ENCODE measurements at places on chromosomes 2 and 18.

DNA sequence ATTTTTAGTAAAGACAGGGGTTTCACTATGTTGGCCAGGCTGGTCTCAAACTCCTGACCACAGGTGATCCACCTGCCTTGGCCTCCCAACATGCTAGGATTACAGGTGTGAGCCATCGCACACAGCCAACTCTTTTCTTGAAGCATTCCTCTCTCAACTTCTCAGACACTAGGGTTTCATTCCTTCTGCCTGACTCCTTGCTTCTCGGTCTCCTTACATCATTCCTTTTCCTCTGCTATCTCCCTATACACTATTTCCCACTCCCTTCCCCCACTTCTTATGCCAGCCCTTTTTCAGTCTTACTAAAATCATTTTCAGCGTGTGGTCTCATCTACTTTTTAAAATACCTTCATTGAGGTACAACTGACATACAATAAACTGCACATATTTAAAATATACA, 6.1 kb downstream of the SOS1 start:
- no peak for DNase-seq

GRCh38 chr2:205746420-205746785, 64.1 kb downstream of the NRP2 start:
- no peak for DNase-seq

GRCh38 chr2:88603146-88603545, 24.1 kb downstream of the EIF2AK3 start:
- DNase-seq: no peak

GRCh38 chr18:623761-624620, 27.2 kb downstream of the CLUL1 start:
- peak; percentile 86 for DNase-seq

GRCh38 chr2:206615417-206616089, 26.7 kb upstream of the FAM237A start:
- no peak for DNase-seq

DNA sequence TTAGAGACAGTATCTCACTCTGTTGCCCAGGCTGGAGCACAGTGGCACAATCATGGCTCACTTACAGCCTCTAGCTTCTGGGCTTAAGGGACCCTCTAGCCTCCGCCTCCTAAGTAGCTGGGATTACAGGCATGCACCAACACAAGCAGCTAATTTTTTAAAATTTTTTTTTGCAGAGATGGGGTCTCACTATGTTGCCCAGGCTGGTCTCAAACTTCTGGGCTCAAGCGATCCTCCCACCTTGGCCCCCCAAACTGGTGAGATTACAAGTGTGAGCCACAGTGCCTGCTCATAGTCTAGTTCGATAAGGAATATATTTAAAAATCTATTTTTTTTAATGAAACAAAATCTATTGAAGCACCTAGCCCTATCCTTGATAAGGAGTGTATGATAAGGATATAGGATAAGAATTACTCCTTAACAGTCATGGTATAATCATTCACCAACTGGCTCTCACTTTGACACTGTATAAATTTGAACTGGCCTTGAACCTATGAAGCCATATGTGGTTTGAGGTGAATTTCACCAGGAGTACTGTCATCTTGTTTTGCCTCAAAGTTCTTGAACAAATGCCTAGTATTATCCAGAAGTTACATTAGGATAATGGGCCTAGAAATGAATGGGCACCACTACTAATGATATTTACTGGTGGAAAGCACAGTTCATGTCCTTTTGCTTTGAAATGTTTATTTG, 71.1 kb downstream of the EXOC6B start:
- DNase-seq: no peak

DNA sequence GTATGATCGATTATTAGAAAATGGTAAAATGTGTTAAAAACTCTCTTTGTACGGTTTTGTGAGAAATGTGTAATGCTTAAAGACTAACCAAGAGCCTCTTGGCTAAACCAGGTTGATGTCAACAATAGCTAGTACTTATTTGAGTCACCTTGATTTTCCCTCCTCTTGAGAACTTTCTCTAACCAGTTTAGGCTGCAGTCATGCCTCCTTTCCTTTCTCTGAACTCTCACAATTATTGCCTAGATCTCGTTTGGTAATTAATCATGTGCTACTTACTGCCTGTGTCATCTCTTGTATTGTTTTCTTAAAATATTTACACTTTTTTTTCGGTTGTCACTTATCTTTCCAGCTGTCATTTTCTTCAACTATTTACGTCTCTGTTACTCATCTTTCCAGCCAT, 1.1 kb upstream of the EPC2 start:
- no peak for DNase-seq

- no peak for DNase-seq
Measured at GRCh38 chr2:7634409-7634808, 717.2 kb downstream of the RNF144A start.

DNA sequence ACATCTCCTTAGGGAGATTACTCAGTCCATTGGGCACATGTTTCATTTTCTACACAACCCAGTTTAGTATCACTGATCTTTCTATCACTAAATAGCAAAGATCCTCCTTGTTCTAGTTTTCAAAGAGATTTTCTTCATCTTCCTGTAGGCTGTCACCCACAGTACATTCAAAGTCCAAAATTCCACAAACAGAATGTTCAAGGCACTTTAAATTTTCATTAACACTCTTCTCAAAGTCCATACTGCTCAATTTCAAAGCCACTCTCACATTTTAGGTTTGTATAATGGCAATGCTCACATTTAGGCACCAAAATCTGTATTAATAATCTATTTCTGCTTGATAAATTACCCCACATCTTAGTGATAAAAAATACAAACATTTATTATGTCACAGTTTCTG, 152.8 kb downstream of the FSIP2 start:
- no peak for DNase-seq

DNA sequence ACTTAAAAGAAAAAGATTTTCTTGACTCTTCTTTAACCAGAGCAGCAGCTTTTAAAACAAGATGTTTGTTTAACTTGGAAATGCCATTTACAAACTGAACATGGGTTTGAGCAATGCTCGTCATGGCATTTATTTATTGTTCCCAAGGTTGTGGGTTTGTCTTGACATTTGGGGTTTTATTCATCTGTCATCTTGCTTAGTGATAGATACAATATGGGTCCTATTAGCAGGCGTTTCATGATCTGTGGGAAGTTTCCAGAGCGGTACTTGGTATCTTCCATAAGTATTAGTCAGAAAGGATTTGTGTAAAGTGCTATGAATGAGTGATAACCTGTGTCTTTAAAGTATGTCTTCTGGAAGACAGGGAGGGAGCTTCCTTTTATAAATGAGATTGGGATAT, 29.9 kb upstream of the MGAT5 start:
- DNase-seq: no peak

DNA sequence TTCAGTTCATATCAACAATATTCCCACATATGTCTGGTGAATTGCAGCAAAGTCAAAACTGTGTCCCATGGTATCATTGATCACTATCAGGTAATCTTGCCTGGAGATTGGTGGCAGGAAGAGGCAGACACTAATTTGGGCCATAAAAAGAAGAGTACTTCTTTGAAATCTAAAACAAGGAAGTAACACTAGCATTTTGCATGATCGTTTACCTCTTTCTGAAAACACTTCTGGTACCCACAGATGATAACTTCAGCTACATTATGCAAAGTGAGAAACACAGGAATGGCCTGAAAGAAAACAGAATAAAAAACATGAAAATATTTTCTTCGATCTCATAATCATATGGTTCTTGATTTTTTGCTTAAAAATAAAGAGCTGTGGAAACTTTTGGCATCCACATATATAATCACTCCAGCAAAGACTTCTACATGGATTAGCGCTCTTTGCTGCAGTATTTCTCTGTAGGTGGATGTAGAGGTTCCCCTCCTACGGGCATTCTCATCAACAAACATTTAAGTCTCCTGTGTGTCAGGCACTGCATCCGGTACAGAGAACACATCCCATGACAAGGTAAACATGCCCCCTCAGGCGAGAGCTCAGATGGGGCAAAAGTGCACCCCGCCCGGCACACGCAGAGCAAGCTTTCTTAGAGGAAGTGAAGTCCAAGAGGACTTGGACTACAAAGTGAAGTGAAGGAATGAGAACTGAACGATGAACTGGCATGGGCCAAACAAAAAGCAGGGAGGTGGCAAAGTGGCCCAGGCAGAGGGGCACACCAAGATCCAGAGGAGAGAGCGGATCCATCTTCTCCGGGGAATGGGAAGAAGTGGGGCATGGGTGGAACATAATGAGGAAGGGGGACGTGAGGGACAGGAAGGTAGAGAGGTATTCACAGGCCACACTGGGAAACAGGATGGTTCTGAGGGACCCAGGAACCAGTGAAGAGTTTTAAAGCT, 68.0 kb upstream of the RIOK3 start:
- DNase-seq: peak; percentile 17

DNA sequence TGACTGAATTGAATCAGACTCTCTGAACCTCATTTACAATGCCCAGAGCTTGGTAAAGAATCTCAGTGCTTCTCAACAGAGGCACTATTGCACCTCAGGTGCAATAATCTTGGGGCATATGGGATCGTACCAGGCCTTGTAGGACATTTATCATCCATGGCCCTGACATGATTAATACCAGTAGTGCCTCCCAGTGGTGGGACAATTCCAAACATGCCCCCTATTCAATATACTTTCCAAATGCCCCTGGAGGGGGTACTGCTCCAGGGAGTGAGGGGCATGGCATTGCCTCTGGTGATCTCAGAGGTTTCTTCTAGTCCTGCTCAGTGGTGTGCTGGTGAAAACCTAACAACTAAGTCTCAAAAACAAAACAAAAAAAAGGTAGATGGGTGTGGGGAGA, 174.9 kb upstream of the SMAD2 start:
- DNase-seq: no peak

DNA sequence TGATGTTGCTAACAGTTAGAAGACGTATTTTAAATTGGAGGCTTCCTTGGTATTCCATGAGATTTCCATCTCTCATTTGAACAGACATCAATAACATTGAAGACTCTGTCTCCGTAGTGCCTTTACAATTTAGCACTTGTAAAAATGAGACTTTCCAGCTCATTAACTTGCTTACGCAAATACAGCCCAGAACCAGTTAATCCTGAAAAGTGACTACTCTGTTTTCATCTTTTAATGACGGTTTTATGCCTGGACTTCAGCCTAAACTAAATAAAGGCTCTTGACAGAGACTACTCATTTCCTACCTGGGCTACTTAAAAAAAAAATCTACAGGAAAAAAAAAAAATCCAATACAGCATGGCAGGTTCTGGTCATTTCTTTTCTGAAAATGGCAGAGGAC, 148.6 kb downstream of the LRATD1 start:
- no peak for DNase-seq

GRCh38 chr2:9757501-9758264, 85.6 kb upstream of the TAF1B start:
- DNase-seq: no peak

DNA sequence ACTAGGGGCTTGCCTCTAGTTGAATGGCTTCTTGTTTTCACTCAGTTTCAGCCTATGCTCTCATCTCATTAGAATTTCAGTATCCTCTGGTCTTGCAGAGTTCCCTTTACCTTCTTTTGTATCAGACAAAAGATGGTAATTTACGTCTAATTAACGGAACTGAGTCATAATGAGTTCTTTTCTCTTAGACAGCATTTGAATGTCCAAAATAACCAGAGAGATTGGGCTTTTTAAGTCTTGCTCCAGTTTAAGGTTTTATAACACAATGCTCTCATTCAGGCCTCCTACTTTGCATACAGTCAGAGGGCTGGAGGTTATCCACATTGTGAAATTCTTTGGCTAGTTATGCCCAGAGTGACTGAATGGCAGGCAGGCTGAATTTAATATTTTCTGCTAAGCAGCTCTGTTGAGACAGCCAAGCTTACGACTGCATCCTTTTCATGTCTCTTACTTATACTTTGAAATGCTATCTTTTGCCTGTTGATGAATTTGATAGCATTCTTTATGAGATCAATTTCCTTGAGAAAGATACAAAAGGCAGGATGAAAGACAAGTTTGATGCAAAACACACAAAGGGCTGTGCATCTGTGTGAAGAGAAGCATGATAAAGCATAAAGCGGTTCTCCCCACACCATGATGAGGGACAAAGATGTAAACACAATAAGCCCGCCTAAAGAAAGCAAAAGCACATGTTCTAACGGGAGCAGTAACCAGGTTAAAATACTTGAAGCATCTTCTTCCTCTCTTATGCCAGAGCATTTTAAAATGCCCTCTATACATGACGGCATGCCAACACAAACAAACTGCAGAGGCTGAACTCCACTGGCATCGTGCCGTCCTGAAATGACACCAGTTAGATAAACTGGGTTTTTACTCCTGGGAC, 90.0 kb downstream of the CDH2 start:
- DNase-seq: no peak

DNA sequence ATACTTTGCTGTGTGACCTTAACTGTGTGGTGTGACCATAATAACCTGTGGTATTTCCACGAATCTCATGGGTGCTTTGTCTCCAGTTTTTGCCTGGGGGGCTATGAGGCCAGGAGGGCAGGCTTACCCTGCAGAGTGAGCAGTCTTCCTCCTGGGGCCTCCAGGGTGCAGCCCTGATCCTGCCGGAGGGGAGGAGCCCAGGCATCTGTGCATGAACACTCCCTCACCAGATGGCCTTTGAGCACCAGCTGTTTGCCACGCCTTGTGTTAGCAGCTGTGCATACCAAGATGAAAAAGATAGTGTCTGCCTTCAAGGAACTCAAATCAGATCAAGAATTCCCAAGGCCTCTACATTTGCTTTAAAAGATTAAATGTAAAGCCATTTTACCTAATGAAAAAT, 75.0 kb upstream of the RBM44 start:
- peak; percentile 85 for DNase-seq

DNA sequence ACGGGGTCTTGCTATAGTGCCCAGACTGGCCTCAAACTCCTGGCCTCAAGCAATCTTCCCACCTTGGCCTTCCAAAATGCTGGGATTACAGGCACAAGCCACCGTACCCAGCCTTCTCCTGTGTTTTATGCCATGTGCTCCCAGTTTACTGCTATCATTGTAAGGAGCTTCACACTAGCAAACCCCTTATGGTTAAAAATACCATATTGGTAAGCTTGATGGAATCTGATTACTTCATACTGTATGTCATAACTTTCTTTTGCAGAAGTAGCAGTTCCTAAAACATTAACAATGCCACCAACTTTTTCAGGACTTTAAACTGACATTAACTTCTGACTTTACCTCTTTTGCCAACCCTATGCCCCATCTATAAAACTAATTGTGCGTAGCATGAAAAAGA, 36.2 kb downstream of the HAT1 start:
- DNase-seq: no peak

GRCh38 chr18:3451989-3452749, 2.2 kb downstream of the TGIF1 start:
- DNase-seq: peak; percentile 84

DNA sequence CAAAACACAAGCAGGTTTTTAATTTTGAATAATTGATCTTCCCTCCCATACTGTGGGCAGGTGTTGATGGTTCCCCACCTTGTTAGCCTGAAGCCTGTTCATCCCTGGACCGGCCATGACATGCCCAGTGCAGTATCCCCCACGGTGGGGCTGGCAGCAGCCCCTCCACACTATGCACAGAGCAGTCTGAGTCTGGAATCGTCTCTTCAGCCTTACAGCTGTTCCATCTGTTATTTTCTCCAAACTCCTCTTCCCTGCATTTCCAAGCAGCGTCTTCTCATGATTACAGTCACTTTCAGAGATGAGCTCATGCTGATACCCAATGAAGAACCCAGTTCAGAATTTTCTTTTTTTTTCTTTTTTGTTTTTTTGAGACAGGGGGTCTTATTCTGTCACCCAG, 68.2 kb downstream of the ADI1 start:
- no peak for DNase-seq

- no peak for DNase-seq
Measured at GRCh38 chr18:50614838-50615237, 55.0 kb downstream of the MAPK4 start.
